Osteocyte (in vitro differentiated cells): ENCODE measurements at places on chromosomes 6 and 20. TPM values are rescaled to one million over a fixed set of nuclear protein-coding genes. Genes with fewer than 3 reads are reported as not detected.

- H3K27me3 ChIP-seq: no peaks in the 10 kb centered on the region
- H3K36me3 ChIP-seq: peaks cover 2% of the 10 kb centered on the region
- DNase-seq: no peak
- no peak overlapping the region for H3K4me3 ChIP-seq
Observed at GRCh38 chr6:27135087-27135657, 112.3 kb upstream of the PRSS16 start.

JPH2 gene
- total RNA-seq: 14.2 and 16.5 TPM in 2 replicates

GRCh38 chr20:25005220-25005619 is 12.7 kb upstream of the APMAP start:
- no peak overlapping the region for H3K4me3 ChIP-seq
- H3K4me1 ChIP-seq: peaks cover 6% of the 10 kb centered on the region
- peaks cover 12% of the 10 kb centered on the region for H3K36me3 ChIP-seq
- no peak overlapping the region for H3K27ac ChIP-seq

MMP24 gene
- total RNA-seq: 0.54 and 0.63 TPM in 2 replicates

DNA sequence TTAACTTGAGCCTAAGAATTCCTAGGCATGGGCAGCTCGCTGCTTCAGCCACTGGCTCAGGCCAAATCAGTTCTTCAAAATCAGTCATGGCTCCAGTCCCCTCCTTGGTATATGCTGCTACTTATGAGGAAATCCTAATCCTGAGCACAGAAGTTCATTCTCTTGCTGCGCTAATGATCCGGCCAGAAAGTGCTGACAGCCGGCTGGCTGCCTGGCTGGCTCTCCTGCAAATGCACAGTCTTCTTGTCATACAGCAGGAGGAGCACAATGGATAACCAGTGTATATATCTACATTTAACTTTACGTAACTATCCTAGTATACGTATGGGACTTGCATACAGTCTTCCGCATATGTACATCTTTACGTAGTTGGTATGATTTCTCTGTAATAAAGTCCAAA is 500.8 kb downstream of the PRKN start:
- no peak overlapping the region for H3K4me3 ChIP-seq
- H3K27ac ChIP-seq: no peak overlapping the region
- H3K36me3 ChIP-seq: no peaks in the 10 kb centered on the region
- no peak for DNase-seq

KHDC1L gene
- total RNA-seq: not detected in 2 replicates

- H3K4me1 ChIP-seq: peaks cover 77% of the 10 kb centered on the region
- no peaks in the 10 kb centered on the region for H3K27me3 ChIP-seq
- H3K36me3 ChIP-seq: no peaks in the 10 kb centered on the region
- no peak overlapping the region for H3K27ac ChIP-seq
- DNase-seq: no peak
Observed at GRCh38 chr6:30761791-30762429, 17.6 kb upstream of the IER3 start.

DNA sequence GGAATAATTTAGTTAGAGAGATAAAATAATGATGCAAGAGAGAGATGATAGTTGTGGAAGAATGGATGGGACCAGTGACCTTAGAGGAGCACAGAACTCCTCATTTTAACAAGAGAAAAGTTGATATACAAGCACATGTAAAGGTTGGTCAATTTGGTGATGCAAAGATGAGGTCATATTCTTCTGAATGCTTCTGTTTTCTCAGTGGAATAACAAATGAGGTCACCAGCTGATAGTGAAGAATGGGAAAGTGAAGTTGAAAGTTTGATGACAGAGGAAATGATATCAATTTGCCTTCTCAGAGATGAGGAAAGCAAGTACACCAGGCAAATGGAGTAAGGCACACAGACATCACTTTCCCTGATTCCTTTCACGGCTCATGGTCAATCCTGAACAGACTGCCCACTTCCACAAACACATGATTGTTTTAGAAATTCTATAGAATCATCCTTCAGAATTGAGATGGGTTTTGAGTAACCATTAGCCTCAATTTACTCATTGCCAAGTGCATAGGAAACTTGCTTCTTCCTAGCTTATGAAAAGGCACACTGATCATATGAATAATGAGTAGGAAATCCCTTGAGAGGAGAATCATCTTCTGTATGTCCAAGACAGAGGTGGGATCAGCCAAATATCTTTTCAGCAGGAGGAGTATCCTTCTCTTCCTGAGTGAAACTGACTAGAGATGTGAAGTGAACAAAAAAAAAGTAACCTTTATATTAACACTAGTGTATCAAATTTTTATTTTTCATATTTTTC is 82.4 kb upstream of the TCF21 start:
- no peaks in the 10 kb centered on the region for H3K27me3 ChIP-seq
- H3K4me1 ChIP-seq: no peaks in the 10 kb centered on the region
- no peak for DNase-seq
- no peak overlapping the region for H3K4me3 ChIP-seq
- no peaks in the 10 kb centered on the region for H3K36me3 ChIP-seq
- H3K27ac ChIP-seq: no peak overlapping the region

GRCh38 chr20:31908424-31908823 is 38.0 kb downstream of the TTLL9 start:
- no peaks in the 10 kb centered on the region for H3K36me3 ChIP-seq
- no peaks in the 10 kb centered on the region for H3K4me1 ChIP-seq
- H3K27ac ChIP-seq: no peak overlapping the region
- DNase-seq: no peak
- no peak overlapping the region for H3K4me3 ChIP-seq

GRCh38 chr20:44209686-44210405 is 725 bp downstream of the OSER1 start:
- peaks cover 7% of the 10 kb centered on the region for H3K36me3 ChIP-seq
- DNase-seq: no peak
- H3K4me1 ChIP-seq: peaks cover 55% of the 10 kb centered on the region
- no peaks in the 10 kb centered on the region for H3K27me3 ChIP-seq

- no peaks in the 10 kb centered on the region for H3K27me3 ChIP-seq
- DNase-seq: no peak
- H3K4me3 ChIP-seq: peak overlapping the region; percentile 36
Observed at GRCh38 chr6:125251516-125252220, 50.1 kb downstream of the HDDC2 start.

DNA sequence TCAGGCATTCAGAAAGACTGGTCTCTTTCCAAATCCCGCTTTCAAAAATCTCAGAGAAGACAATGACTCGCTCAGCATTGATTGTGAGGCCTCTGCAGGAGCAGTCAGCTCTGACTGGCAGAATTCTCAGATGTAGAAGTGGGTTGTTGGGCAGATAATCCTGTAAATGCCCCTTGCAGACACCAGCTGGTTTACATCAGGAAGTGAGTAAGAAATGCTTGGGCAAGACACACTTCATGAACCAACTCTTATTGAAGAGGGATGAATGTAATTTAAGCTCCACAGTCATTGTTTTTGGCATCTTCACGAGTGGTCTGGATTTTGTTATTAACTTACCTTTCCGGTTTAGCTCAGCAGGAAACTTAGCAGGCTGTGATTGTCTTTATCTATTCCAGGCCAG is 166.6 kb downstream of the PLCB4 start:
- no peaks in the 10 kb centered on the region for H3K27me3 ChIP-seq
- DNase-seq: no peak
- H3K4me1 ChIP-seq: peaks cover under 1% of the 10 kb centered on the region
- no peak overlapping the region for H3K27ac ChIP-seq

DNA sequence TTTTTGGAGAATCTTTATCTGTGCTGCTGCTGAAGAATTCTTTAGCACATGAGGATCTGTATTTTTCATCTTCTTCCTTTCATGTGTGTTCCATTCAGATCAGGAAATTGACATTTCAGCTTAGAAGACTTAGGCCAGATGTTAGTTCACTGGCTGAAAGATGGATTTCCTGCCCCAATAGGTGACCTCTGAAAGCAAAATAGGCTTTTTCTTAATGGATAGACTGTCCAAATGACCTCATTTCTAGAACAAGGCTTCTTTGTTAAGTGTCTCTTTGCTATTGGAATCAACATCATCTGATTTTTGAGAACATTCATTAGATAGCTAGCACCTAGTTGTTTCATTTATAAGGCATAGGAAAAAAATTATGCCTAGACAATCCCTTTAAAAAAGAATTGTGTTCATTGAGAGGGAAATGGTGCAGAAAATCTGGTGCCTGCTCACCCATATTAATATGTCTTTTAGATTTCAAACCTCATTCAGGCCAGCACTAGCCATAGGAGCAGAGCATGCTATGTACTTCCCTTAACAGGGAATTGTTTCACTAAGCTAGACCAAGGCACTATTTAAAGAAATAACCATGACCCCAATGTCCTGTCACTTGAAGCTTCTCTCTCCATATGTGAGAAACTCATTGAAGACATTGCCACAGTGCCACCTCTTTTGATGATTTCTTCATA is 13.6 kb upstream of the SASH1 start:
- no peaks in the 10 kb centered on the region for H3K27me3 ChIP-seq
- peak overlapping the region; percentile 80 for H3K27ac ChIP-seq
- H3K36me3 ChIP-seq: no peaks in the 10 kb centered on the region
- H3K4me1 ChIP-seq: peaks cover 45% of the 10 kb centered on the region

SIGLEC1 gene
- total RNA-seq: 0.21 TPM in 2 replicates

GRCh38 chr6:150150821-150151646 is 8.2 kb downstream of the PPP1R14C start:
- no peak overlapping the region for H3K27ac ChIP-seq
- H3K36me3 ChIP-seq: no peaks in the 10 kb centered on the region
- no peak overlapping the region for H3K4me3 ChIP-seq
- H3K27me3 ChIP-seq: peaks cover 62% of the 10 kb centered on the region
- no peak for DNase-seq

ZSCAN23 gene
- total RNA-seq: 5.4 and 6.0 TPM in 2 replicates

DNA sequence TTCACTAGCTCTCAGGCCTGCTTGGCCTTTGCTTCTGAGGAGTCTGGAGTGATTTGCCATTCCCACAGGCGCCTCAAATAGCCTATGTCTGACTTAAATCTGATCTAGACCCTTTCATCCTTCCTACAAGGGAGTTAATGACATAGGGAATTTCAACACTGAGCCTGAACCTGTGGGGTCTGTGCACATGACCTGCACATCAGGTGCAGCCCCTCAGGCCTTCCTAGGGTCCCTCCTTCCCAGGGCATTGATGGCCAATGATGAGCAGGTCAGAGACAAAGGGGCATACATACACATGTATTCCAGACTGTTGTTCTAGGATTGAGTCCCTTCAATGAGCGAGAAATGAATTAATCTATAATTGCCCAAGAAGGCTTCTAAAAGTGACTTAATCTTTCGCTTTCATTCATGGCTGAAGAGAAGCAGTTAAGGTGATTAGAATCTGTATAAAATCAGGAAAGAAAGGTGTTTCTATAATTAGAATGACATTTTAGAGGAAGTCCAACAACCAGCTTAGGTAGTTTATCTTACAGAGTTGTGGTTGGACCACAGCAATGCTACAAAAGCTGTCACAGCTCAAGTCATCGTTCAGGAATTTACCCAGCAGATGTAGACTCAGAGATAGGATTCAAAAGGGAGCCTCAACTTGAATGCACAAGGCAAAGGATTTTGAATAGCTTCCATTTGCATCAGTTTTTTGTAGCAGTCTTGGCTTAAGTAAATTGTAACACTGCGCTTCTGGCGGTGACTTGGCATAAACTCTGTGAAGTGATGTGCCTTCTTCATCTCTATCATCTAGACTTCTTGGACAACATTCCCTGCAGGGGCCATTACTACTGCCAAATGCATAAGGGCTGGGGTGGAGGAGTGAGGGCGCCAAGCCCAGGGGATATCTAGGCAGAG is 27.0 kb upstream of the TBC1D7 start:
- no peaks in the 10 kb centered on the region for H3K27me3 ChIP-seq
- H3K36me3 ChIP-seq: no peaks in the 10 kb centered on the region
- peaks cover 12% of the 10 kb centered on the region for H3K4me1 ChIP-seq
- no peak for DNase-seq
- no peak overlapping the region for H3K4me3 ChIP-seq

WFDC10B gene
- not detected in 2 replicates for total RNA-seq

DNA sequence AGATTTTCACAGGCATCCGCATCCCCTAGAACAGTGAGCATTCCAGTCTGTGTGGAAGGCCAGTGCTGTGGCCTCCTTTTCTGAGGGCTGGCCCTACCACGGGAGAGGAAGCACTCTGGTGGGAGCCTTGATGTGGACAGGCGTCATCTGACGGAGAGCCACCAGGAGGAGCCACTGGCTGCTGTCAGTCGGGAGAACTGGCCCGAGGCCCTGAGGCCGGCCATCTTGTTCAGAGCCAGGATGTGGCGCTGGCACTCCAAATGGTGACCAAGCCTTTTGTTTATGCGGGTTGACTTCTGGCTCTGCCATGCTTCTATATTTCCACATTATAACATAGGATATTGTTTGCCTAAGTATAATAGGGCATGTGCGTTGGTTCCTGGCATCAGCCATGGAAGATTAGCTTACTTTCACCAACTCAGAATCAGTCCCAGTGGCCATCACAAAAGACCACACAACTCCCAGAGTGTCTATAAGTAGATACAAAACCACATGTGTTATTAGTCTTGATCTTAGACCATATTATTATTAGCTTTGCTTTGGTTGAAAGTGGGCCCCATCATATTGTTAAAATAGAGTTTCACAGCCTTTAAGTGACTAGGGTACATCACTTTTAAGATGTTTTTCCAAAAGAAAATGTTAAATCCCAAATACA is 273.9 kb upstream of the TAB2 start:
- no peak for DNase-seq
- no peak overlapping the region for H3K27ac ChIP-seq
- no peak overlapping the region for H3K4me3 ChIP-seq
- H3K27me3 ChIP-seq: no peaks in the 10 kb centered on the region
- peaks cover 5% of the 10 kb centered on the region for H3K36me3 ChIP-seq

DNA sequence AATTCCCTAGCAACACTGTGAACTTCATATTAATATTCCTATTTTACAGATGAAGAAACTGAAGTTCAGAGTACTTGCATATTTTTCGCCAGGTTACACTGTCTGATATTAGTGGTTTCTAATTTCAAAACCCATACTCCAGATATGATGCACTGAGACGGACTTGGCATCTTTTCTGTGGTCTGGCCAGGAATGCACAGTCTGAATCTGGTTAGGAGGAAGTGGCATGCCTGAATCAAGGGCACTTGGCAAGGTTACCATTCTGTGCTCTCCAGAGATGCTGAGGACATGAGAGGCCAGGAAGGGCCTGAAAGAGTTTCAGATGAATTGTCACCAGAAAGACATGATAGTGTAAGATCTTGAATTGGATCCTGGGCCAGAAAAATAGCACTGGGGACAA is 150.1 kb downstream of the HAO1 start:
- H3K27ac ChIP-seq: no peak overlapping the region
- no peak overlapping the region for H3K4me3 ChIP-seq
- H3K4me1 ChIP-seq: no peaks in the 10 kb centered on the region

BCAS1 gene
- not detected in 2 replicates for total RNA-seq

- DNase-seq: no peak
- H3K27me3 ChIP-seq: no peaks in the 10 kb centered on the region
- H3K36me3 ChIP-seq: no peaks in the 10 kb centered on the region
- H3K4me1 ChIP-seq: no peaks in the 10 kb centered on the region
- no peak overlapping the region for H3K27ac ChIP-seq
Observed at GRCh38 chr6:89547281-89547680, 91.3 kb downstream of the LYRM2 start.

GRCh38 chr20:5970381-5970780 is 19.9 kb downstream of the MCM8 start:
- no peak for DNase-seq
- H3K4me1 ChIP-seq: peaks cover 7% of the 10 kb centered on the region
- no peak overlapping the region for H3K27ac ChIP-seq

DNA sequence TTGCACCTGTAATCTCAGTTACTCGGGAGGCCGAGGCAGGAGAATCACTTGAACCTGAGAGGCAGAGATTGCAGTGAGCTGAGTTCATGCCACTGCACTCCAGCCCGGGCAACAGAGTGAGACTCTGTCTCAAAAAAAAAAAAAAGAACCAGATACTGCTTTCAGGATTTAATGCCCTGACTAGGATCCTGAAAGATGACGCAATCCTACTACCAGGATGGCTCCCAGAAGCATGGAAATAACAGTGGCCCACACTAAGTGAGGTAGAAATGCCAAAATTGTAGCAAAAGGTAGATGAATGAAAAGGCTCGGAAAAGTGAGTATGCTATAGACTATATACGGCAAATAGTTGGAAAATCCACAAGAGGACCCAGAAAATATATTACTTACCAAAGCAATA is 23.8 kb upstream of the KHDC1 start:
- no peak overlapping the region for H3K4me3 ChIP-seq
